NCI-H1092 (cell line): ENCODE measurements at places on chromosomes 1 and 21.

DNA sequence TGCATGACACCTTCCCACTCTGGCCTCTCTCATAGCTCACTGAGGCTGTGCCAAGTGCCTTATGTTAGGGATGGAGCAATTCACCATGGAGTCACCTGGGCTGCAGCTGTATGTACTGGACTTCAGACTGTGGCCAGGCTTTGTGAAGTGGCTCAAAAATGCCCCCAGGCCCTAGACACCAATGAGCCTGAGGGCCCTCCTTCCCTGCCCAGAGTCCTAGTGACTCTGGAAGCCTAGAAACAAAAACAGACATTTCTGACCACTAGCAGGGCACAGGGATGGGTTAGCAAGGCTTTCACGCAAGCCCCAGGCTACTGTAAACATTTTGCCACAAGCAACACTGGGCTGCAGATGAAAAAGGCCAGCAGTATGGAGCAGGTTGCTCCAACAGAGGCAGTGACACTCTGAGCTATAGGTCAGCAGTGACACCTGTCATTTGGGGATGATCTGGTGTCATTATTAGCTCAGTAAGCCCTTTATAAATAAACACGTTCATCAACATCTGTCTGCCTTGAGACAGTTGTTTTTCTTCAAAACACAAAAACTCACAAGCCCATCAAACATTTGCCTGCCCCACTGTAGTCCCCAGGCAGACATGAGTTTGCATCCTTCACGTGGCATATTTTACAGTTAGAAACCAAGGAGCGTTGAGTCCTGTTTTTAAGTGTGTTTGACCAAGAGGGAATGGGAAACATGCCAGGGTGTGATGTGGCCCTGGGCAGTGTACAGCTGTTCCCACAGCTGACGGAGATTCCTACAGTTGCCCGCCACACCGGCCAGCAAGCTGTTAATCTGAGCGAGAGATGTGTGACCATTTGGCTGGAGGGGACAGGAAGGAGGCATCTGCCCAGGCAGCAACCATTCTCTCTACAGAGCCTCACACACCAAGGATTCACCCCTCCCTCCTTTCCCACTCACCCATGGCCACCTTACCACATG, 66.8 kb downstream of the KCNN3 start:
- DNase-seq, result no peak

DNA sequence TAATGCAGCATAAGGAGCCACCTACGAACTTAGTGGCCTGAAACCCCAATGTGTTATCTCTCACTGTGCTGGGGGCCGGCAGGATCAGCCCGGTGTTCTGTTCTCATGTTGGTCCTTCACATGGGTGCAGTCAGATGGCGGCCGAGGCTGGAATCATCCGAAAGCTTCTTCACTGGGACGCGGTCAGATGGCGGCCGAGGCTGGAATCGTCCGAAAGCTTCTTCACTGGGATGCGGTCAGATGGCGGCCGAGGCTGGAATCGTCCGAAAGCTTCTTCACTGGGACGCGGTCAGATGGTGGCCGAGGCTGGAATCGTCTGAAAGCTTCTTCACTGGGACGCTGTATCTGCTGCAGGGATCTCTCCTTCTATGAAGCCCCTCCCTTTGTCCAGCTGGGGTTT, 12.6 kb upstream of the PCBP3 start:
- no peak for DNase-seq

- no peak for DNase-seq
These were observed 94.6 kb downstream of the ATP6V1G3 start for GRCh38 chr1:198445872-198446271.

DNA sequence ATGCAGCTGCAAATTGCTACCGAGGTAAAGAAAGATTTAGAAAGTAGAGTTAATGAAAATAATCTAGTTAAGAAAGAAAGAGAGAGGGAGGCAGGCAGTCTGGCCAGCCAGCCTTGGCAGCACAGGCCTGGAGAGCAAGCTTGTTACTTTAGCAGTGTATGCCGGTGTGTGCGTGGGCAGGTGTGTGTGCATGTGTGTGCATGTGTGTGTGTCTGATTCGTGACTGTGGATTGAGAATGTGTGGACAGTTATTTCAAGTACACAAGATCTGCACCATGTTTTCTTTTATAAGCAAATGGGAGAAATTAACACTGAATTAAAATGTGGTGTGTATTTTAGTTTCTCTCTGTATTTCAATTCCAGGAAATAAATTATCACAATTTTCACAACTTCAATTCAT, 211.6 kb downstream of the DSCAM start:
- no peak for DNase-seq

DNA sequence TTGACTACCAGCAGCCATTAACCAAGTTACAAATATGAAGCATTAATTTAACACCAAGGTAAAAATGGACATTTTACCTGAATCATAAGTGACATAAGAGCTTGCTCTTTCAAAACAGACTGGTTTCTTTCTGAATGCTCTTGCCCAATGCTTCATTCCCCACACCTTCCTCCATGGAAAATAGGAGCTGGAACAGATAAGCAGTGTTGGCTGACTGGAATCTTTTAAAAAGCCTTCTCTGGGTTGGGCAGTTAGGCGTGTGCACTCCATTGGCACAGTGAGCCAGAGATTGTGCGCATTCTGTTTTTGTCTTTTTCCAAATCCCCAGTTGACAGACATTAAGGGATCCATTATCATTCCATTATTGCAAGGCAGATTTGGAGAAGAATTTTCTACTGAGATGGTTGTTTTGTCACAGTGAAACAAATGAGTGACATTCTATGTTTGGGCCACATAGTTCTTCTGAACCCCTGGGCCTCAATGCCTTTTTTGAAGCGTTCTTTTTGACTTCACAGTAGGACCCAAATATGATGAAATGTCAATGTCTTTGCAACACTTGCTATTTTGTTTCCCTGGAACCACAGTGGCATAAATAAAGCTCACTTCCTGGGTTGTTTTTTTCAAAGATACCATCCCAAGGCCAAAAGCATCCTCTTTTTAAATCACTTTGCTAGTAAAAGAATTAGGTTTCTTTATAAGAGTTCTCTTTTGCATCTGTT, 32.3 kb downstream of the LRRC8B start:
- DNase-seq, result no peak

GRCh38 chr1:157107702-157108101, 8.1 kb upstream of the ETV3L start:
- DNase-seq, result no peak
